Activated T-cell treated with anti-CD3 and anti-CD28 coated beads, Interleukin-2, amount 50 U/mL, for 24 hours (primary cell): ENCODE measurements at places on chromosomes 2 and 18.

DNA sequence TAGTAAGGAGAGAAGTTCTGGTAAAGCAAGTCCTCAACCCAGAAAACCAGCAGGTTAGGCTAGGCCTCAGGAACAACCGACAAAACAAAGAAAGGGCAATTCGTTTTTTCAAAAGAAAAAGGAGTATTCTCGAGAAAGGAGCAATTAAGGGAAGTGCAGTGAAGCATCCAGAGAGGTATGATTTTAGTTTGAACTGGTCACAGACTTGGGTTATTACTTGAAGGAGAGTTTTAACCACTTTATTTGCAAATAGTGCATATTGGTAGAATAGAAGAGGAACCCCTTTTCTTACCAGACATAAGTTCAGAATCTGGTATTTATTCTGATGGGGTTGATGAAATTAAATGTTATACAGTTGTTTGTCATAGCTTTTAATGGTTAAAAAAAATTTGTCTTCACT, 110.0 kb upstream of the GCFC2 start:
- DNase-seq = no peak

DNA sequence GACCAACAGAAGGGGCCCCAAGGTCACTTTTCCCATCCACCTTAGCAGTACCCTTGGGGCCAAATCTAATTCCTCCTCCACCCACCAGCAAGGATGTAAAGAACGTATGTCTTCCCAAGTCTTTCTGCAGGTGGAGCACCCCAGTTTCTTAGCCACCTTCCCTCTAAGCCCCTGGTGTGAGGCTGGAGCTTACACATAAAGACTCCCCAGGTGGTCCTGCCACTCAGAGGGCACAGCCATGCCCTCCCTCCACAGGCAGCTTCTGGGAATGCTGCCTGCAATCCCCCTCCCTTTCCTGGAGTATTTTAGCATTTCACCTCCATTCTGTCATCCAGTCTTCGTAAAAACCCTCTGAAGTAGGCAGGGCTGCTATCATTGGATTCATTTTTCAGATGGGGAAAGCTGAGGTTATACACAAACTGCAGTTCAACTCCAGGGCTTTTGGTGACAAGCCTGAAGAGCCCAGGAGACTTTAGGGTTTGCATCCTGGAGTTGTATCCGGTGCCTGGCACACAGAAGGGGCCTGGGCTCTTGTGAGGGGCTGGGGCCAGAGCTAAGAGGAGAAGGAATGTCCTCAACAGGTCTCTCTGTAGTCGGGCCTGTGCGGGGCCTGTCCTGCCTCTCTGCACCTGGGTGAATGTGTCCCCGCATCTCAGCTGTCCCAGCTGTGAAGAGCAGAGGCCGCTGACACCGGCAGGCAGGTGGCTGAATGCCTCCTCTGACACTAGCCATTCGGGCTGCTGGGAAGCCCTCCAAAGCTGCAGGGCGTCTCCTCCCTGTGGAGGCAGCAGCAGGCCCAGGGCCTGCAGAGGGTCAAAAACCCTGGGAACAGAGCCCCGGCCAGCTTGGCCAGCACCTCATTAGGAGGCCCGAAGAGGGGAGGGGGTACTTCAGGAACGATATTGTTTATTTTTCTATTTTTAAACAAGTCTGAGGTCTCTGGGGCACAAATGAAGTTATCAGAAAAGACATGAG, 27.6 kb downstream of the CIB4 start:
- peak; percentile 22 for DNase-seq

GRCh38 chr18:41128545-41128944, 826.5 kb upstream of the PIK3C3 start:
- no peak for DNase-seq

GRCh38 chr18:12766986-12767433, 64.2 kb downstream of the PSMG2 start:
- DNase-seq = no peak

GRCh38 chr2:238162251-238162845, 3.6 kb downstream of the ERFE start:
- DNase-seq = no peak

DNA sequence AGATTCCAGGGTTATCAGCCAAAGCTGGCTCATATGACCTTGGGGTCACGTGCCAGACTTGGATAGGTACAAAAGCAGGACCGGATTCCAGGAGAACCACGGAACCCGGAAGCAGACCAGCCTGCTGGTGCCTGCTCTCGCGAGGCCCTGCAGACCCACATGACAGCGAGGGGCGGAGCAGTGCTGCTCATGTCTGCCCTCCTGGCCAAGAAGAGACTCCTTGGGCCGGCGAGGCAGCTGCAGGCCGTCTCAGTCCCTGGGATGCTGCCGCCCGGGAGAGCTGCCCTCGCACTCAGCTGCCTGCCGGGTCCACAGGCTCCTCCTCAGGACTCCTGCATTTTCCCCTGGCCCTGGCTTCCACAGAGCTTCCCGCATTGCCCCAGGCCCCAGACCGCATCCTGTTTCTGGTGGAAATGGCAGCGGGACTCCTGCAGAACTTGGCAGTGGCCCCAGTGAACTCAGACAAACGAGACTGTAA, 739.5 kb downstream of the SOCS6 start:
- no peak for DNase-seq

GRCh38 chr18:34691614-34692013, 18.5 kb upstream of the DTNA start:
- no peak for DNase-seq

DNA sequence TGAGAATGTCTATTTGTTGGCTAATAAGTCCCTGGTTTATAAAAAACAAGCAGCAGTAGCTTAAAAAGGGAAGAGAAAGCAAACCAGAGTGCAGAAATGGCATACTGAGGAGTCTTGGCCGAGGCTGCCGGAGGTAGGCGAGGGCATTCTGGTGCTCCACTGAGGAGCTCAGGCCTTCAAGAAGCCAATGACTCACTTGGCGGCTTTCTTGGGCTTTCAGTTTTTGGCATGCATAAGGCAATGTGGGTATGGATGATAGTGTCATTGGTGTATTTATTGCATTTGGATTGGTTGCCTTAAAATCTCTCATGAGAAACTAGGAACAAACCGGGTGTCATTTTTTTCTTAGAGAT, 119.6 kb upstream of the ARL5A start:
- no peak for DNase-seq

- no peak for DNase-seq
Measured at GRCh38 chr2:218382785-218383184, 712 bp downstream of the SLC11A1 start.

GRCh38 chr18:74173434-74173750, 25.1 kb downstream of the TIMM21 start:
- no peak for DNase-seq

GRCh38 chr18:34723143-34723542, 13.0 kb downstream of the DTNA start:
- no peak for DNase-seq

GRCh38 chr2:118186858-118187254, 98.6 kb downstream of the INSIG2 start:
- DNase-seq = no peak

GRCh38 chr2:53170466-53170865, 597.1 kb upstream of the CHAC2 start:
- DNase-seq = no peak

- no peak for DNase-seq
Measured at GRCh38 chr2:100476606-100477005, 6.3 kb downstream of the NMS start.

GRCh38 chr2:64090264-64090663, 54.0 kb downstream of the PELI1 start:
- no peak for DNase-seq

DNA sequence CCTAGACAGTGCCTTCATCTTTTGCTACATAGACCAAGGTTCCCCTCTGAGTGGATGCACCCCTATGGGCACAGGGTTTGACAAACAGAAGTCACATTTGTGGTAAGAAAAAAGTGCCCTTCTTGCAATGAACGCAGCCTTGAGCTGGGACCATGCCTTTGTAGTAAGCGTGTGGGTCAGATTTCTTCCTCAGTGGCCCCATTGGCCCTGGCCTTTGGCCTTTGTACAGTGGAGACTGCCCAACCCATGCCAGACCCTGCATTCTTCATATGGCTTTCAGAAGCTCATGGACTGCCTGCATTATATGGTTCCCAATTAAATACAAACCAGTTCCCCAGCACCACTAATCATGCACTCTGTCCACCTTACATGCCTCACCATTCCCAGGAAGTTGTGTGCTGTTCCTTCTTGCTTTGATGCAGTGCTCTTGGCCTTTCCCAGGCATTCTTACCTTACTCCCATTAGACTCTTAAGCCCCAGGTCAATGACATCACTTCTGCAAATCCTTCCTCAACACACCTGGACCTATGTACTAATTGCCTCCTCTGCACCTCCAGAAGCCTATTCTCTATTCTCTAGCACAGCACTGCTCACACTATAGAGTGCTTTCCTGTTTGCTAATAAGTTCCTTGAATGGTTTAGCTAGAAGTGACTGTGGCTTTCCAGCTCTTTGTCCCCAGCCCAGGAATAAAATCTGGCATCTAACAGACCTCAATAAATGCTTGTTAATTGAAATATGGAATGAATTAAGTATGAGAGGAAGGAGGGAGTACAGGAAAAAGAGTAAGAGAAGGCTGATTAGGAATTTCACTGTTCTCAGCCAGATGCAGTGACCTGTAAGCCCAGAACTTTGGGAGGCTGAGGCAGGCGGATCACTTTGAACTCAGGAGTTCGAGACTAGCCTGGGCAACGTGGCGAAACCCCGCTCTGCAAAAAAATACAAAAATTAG, 60.2 kb downstream of the TMEM247 start:
- DNase-seq = no peak

- DNase-seq = no peak
Measured at GRCh38 chr2:185578322-185578721, 160.3 kb upstream of the FSIP2 start.

- no peak for DNase-seq
Measured at GRCh38 chr2:43454791-43455190, 141.0 kb downstream of the THADA start.

GRCh38 chr18:9563331-9563730, 51.0 kb downstream of the PPP4R1 start:
- no peak for DNase-seq

GRCh38 chr2:69012310-69013141, 453 bp upstream of the ANTXR1 start:
- peak; percentile 61 for DNase-seq

DNA sequence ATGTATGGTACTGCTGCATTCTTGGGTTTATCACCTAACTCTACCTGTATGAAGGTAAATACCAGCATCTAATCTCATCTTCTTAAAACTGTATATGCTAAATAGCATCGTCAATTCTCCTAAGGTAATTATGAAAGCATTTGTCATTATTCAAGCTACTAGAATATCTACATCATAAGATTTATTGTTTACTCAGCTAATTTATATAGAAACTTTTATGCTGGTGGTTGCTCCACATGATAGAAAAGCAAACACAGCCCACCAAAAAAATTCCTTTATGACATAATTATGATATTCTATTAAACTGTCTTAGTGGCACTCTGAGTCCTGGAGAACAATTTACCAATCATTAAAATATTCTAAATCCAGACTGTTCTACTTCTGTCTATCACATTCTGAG, 1226.1 kb upstream of the NRXN1 start:
- DNase-seq = no peak

GRCh38 chr2:62464221-62465007, 41.6 kb downstream of the TMEM17 start:
- no peak for DNase-seq

DNA sequence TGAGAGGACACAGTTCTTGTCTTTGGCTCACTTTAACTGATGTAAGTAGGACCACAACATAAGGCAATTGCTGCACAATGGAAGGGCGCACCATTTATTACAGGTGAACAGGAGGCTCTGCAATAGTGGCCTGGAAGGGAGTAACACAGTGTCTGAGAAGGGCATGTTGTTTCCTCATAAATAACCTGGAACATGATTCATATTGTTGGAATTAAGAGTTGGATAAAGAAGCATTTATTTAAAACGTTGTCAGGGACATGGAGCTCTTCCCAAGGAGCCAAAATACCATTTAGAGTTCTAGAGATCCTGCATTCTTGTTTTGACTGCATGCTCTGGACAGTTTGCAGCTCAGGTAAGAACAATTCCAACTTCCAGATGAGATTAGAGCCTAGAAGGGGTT, 110.4 kb downstream of the PLCL1 start:
- DNase-seq = no peak

DNA sequence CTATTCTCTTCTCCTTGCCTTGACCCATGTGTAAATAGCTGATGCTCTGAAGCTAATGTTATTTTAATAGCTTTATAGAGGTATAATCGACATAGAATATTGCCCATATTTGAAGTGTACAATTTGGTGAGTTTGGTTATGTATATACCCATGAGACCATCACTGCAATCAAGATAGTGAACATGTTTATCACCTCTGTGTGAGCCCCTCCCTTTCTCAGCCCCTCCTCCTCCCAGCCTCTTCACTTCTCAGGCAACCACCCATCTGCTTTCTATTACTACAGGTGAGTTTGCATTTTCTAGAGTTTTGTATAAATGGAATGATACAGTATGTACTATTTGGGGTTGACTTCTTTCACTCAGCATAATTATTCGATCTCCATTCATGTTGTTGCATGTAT, 181.1 kb downstream of the INO80D start:
- no peak for DNase-seq

DNA sequence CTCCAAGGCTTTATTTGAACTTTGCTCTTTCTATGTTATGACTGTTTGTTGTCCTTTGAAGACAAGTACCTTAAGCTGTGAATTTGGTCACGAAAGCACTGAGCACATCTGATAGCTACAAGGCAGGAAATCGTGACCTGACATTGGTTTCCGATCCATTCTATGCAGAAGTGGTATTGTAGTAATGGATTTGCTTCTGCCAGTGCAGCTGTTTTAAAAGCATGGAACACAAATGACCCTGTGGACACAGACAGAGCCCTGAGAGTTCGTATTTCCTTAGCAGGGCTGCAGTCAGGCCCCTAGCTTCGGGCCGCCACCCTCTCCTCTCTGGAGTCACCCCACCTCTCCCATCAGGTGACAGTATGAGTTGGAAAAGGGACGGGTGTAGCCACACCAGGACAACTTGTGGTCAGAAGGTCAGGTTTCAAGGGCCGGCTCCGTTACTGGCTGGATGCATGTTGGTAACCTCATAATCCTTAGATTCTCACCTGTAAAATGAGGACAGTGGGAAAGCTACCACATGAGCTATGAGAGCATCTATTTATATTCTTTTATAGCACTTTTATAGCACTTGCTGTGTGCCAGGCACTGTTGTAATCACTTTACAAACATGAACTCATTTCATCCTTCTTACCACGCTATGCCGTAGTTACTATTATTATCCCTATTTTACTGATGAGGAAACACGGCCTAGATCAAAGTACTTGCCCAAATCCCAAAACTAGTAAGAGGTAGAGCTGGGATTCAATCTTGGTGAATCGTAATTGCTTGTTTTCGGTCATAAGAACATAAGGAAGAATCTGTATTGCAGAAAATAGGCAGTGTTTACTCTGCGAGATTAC, 70.2 kb downstream of the SPATS2L start:
- no peak for DNase-seq

- DNase-seq = no peak
Measured at GRCh38 chr2:30741576-30741975, 65.7 kb downstream of the CAPN13 start.

- DNase-seq = no peak
Measured at GRCh38 chr2:11398750-11399437, 54.5 kb upstream of the ROCK2 start.

GRCh38 chr2:78127424-78127823, 605.2 kb upstream of the LRRTM4 start:
- DNase-seq = no peak

- no peak for DNase-seq
Measured at GRCh38 chr18:11767329-11767728, 78.3 kb downstream of the GNAL start.
